Renal cortical epithelial cell (primary cell): ENCODE measurements at places on chromosomes 3 and 15. TPM values are rescaled to one million over a fixed set of nuclear protein-coding genes. Genes with fewer than 3 reads are reported as not detected.

GRCh38 chr3:36211652-36211999 is 168.7 kb upstream of the STAC start:
- DNase-seq, result no peak

DNA sequence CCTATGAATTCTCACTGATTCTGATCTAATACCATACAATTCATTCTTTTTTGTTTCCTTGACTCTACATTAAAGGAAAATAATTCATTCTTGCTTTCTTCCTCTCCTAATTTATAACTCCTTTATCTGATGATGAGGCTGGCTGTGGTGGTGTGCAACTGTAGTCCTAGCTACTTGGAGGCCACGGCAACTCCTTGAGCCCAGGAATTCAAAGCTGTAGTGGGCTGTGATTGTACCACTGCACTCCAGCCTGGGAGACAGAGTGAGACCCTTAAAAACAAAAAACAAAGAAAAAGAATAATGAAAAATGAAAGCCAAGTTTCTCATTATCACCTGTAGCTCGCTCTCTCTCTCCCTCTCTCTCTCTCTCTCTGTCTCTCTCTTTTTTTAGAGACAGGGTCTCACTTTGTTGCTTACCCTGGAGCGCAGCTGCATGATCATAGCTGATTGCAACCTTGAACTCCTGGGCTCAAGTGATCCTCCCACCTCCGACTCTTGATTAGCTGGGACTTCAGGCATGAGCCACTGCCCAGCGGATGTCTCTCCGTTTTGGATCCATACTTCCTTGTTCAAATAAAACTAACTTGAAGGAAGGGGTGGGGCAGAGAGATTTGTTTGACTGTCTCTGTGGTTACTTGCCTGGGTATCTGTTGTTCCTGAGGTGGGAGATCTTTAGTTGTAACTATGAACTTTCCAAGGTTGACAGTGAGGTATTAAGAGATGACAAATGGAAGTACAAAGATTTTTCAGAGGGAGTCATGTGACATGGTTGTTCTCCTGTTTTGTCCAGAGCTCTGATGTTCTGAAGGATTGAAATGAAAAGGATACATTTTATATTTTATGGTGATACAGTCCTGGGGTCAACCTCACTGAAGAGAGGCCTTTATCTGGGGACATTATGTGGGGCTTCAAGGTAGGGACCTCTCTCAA is 46.9 kb downstream of the STARD9 start:
- DNase-seq, result no peak

GRCh38 chr15:101239724-101240136 is 12.1 kb downstream of the CHSY1 start:
- no peak for DNase-seq

GRCh38 chr3:151121016-151121415 is 35.6 kb downstream of the MED12L start:
- DNase-seq, result no peak

Gene KCNMB3
- under 0.01 and 2.1 TPM in 2 replicates for total RNA-seq

Gene CHSY1
- total RNA-seq, result 23.8 and 36.1 TPM in 2 replicates

DNA sequence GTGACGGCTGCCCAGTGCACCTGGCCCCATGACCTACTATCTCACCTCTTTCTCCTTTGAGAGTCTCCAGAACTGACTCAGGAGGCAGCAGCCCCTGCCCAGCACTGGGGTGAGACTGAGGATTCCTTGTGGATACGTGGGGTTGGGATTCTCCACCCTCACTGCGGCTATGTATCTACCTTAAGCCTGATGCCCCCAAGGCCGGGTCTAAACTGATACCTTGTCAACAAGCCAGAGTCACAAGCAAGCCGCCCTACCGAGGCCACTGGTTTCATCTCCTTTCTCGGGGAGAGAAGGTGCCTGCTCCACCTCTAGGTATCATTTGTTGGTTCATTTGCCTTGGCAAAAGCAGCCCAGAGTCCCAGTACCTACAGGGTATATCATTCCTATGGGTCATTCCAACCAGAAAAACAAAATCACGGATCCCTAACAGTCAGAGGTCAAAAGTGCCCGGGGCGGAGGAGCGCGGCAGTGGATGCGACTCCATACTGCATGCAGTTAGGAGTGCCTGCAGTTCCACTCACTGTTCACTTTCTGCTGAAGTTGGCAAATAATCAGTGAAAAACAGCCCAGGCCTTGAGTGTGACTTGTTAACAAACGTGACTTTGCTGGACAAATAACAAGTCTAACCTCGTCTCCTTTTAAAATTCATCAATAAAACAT is 47.5 kb downstream of the ABTB1 start:
- DNase-seq, result no peak

Gene ZNF710
- 7.8 and 13.4 TPM in 2 replicates for total RNA-seq

Gene IL17RD
- 2.8 and 7.7 TPM in 2 replicates for total RNA-seq

DNA sequence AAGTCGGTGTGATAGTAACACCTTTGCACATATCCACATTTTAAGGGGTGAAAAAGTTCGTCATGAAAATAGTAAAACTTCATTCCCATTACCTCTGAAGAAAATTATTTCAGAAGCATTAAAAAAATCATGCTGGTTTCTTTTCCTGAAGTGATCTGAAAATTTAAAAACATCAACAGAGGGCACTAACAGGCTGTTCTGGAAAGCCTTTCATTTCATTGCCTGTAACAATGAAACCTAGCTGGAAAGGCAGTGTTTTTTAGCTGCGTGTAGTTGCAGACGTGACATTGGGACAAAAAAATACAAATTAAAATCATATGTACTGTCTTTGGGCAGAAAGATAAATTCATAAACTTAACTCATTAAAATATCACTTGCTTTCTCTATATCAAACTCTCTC is 993.8 kb downstream of the GBE1 start:
- DNase-seq, result peak; percentile 3

- DNase-seq, result no peak
Observed at GRCh38 chr3:35968043-35968622, 328.8 kb downstream of the ARPP21 start.

Gene DPP8
- total RNA-seq, result 47.1 and 52.7 TPM in 2 replicates

Gene QARS1
- 316 and 381 TPM in 2 replicates for total RNA-seq
